Common myeloid progenitor, CD34-positive (primary cell): ENCODE measurements at places on chromosomes 4 and X.

GRCh38 chr4:26257850-26258249, 63.0 kb upstream of the RBPJ start:
- H3K27ac ChIP-seq: no peak overlapping the region
- H3K36me3 ChIP-seq: no peaks in the 10 kb centered on the region
- H3K4me3 ChIP-seq: no peak overlapping the region
- no peak for DNase-seq

DNA sequence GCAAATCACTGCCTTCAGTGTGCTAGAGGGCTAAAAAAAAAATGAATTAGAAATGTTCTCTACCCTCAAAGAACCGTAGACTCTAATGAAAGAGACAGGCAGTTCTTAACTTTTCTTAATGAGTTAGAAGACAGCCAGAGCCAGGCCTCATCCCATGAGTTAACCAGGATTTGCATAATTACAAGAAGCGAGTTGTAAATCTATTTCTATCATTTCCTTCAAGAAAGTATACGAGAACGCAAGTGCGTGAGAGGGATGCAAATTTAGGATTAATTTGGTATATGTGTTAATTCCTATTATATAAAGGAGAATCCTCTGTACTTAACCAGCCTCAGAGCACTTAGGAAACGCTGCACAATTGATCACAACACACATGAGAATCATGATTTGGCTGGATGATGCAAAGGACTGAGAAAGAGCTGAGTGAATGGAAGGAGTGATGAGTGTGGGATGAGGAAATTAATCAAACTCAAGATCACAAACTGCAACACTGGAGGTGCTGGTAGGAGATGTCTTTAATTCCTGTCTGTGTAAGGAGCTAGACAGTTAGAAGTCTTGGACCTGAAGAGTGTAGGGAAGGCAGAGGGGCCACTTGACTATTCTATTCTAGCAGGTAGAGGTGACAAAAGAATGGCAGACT, 157.2 kb downstream of the ATP10D start:
- no peaks in the 10 kb centered on the region for H3K36me3 ChIP-seq
- H3K4me3 ChIP-seq: no peak overlapping the region
- H3K27me3 ChIP-seq: no peaks in the 10 kb centered on the region
- DNase-seq: no peak

DNA sequence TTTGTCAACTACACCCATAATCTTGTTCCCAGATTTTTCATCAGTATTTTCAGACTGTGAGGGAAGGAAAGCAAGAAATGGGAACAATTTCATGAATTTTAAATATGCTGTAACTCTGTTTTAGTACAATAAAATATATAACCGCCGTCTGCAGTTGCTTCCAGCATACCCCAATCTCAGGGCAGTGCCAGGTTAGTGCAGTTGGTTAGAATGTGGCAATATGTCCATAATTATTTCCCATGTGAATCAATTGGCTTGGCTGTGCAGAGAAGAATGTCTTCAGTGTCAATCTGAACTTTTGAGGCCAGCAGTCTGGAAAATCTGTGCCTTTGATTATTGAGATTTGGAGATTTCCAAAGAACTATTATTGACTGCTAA, 5.0 kb upstream of the MMAA start:
- no peaks in the 10 kb centered on the region for H3K36me3 ChIP-seq
- peaks cover 4% of the 10 kb centered on the region for H3K4me1 ChIP-seq
- no peaks in the 10 kb centered on the region for H3K27me3 ChIP-seq
- DNase-seq: no peak

- no peak overlapping the region for H3K27ac ChIP-seq
- no peaks in the 10 kb centered on the region for H3K36me3 ChIP-seq
- H3K4me1 ChIP-seq: peaks cover 26% of the 10 kb centered on the region
- H3K27me3 ChIP-seq: no peaks in the 10 kb centered on the region
- H3K4me3 ChIP-seq: no peak overlapping the region
Measured at GRCh38 chr4:53688186-53688790, 97.0 kb upstream of the LNX1 start.

DNA sequence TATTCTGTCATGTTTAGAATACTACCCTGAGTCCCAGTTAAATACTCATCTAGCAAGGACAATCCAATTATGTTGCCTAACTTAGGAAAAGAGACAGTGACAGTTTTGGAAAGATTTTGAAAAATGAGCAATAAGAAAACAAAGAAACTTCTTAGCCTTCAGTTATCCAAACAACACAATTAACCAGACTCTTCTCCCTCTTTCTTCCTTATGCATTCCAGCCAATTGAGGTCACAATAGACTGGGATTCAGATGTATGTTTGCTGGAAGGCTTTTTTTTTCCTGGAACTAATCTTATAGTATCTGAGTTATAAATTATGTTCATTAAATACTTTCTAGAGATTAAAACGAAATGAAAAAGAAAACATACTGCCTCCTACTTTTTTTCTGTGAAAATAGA, 109.6 kb downstream of the GUCY2F start:
- no peaks in the 10 kb centered on the region for H3K27me3 ChIP-seq
- no peak overlapping the region for H3K27ac ChIP-seq
- H3K36me3 ChIP-seq: no peaks in the 10 kb centered on the region
- no peaks in the 10 kb centered on the region for H3K4me1 ChIP-seq
- no peak for DNase-seq
- no peak overlapping the region for H3K4me3 ChIP-seq

- no peaks in the 10 kb centered on the region for H3K36me3 ChIP-seq
- no peak for DNase-seq
- no peaks in the 10 kb centered on the region for H3K27me3 ChIP-seq
- no peak overlapping the region for H3K27ac ChIP-seq
- H3K4me1 ChIP-seq: no peaks in the 10 kb centered on the region
Measured at GRCh38 chr4:88137112-88137511, 21.3 kb downstream of the ABCG2 start.

- DNase-seq: no peak
- no peaks in the 10 kb centered on the region for H3K36me3 ChIP-seq
- H3K27ac ChIP-seq: no peak overlapping the region
- no peaks in the 10 kb centered on the region for H3K27me3 ChIP-seq
Measured at GRCh38 chr4:172348426-172348825, 535.2 kb downstream of the GALNTL6 start.

GRCh38 chr4:89158884-89159503, 47.7 kb downstream of the TIGD2 start:
- H3K27me3 ChIP-seq: no peaks in the 10 kb centered on the region
- peak; percentile 46 for DNase-seq
- no peak overlapping the region for H3K27ac ChIP-seq
- no peaks in the 10 kb centered on the region for H3K36me3 ChIP-seq
- H3K4me1 ChIP-seq: no peaks in the 10 kb centered on the region

DNA sequence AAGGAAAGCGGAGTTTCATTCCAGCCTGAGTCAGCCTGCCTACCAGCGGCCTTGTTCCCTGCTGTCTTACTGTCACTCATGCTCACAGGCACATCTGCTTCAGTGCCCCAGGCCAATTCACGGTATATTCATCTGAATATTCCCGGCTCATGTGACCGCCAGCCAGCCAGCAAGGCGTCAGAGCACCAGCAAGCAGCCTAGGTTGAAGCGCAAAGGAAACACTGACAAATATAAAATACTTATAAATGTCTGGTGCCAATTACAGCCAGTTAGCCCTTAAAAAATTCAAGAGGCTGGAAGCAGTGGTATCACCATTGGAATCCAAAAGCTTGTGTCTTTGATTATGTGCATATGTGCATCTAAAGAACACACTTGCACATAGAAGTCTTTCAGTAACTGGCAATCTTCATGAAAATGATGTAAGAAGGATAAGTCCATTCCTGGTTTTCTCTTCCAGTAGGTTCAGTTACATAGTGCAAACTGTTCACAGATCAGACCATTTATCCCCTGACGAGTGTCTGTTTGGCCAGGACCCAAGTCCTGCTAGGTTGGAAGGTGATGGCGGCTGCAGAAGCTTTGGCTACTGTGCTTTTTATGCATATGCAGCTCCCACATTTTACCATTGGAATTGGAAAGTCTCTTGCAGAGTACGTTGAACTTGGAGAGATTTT, 61.3 kb downstream of the LUZP4 start:
- H3K27ac ChIP-seq: no peak overlapping the region
- H3K36me3 ChIP-seq: no peaks in the 10 kb centered on the region
- no peak overlapping the region for H3K4me3 ChIP-seq
- H3K27me3 ChIP-seq: peaks cover 2% of the 10 kb centered on the region
- no peaks in the 10 kb centered on the region for H3K4me1 ChIP-seq

DNA sequence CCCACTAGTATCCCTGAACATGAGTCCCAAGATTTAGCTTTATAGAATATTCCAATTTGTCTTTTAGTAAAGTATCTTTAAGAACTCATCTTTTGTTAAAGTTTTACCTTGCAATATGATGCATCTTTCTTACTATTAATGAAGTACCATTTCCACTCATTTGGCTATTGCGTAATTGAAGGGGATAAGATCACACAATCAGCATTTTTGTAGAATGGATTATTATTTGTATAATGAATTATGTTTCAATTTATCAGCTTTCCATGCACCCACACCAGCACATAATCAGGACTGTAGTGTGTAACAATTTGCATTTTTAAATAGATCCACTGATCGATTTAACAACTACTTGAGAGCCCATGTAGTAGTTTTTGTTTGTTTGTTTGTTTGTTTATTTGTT, 1364.9 kb upstream of the IGFBP7 start:
- no peak for DNase-seq
- no peaks in the 10 kb centered on the region for H3K4me1 ChIP-seq
- H3K4me3 ChIP-seq: no peak overlapping the region

GRCh38 chr4:86640469-86640868, 46.4 kb downstream of the PTPN13 start:
- no peaks in the 10 kb centered on the region for H3K4me1 ChIP-seq
- no peak for DNase-seq

DNA sequence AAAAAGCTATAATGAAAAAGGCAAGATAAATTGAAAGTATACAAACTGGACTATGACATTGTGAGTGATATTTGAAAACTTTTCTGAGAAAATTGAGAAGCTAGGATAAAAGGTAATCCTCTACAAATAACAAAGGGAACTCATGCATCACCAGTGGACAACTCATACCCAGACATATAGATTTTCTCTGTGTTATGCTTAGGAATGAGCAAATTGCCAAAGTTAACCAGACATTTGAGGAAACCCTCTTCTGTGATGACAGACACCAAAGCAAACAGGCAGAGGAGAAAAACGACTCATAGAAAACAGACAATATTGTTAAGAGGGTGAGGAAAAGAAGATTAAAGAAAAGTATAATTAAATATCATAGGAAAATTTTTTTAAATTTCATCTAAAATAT, 186.5 kb downstream of the MAB21L2 start:
- DNase-seq: no peak
- no peaks in the 10 kb centered on the region for H3K4me1 ChIP-seq
- H3K4me3 ChIP-seq: no peak overlapping the region
- H3K27ac ChIP-seq: no peak overlapping the region
- H3K27me3 ChIP-seq: no peaks in the 10 kb centered on the region

DNA sequence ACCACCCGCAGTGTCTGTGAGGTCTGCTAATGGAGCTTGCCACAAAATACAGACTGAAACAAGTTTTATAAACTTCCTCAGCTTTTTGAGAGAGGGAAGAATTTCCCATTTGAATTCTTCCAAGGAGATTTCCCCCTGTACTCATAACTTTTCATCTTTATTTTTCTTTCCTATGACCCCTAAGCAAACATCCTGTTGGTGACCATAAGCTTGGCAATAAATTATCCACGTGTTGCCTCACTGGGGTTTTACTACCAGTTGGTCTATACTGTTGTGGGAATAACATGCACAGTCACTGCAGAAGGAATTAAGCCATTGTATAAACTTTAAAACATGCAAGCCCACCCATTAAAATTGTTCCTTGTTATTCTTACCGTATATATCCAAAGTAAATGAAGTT, 86.2 kb downstream of the SLC39A8 start:
- H3K4me1 ChIP-seq: no peaks in the 10 kb centered on the region
- no peak overlapping the region for H3K4me3 ChIP-seq
- no peaks in the 10 kb centered on the region for H3K27me3 ChIP-seq
- DNase-seq: no peak

DNA sequence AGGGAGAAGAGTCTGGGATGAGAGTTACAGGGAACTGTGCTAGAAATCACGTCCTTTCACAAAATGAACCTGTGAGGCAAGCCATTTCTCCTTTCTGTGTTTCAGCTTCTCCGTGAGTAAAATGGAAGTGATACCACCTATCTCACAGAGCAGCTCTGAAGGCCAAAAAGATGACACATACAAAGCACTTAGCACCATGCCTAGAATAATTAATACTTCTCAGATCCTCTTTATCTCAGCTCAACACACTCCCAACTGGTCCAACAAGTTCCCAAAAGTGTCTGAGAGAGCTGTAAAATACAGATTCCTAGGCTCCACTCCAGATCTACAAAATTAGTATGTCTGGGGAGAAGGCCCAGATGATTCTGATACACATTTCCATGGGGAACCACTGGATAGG, 38.3 kb downstream of the LHFPL1 start:
- no peak overlapping the region for H3K4me3 ChIP-seq
- DNase-seq: no peak
- H3K27ac ChIP-seq: no peak overlapping the region
- H3K27me3 ChIP-seq: no peaks in the 10 kb centered on the region

DNA sequence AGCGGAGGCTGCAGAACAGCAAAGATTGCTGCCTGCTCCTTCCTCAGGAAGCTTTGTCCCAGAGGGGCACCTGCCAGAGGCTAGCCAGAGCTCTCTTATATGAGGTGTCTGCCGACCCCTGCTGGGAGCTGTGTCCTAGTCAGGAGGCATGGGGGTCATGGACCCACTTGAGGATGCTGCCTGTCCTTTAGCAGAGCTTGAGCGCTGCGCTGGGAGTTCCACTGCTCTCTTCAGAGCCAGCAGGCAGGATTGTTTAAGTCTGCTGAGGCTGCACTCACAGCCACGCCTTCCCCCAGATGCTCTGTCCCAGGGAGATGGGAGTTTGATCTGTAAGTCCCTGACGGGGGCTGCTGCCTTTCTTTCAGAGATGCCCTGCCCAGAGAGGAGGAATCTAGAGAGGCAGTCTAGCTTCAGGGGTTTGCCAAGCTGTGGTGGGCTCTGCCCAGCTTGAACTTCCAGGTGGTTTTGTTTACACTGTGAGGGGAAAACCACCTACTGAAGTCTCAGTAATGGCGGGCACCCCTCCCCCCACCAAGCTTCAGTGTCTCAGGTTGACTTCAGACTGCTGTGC, 10.9 kb downstream of the DCK start:
- H3K27me3 ChIP-seq: no peaks in the 10 kb centered on the region
- H3K4me3 ChIP-seq: peak overlapping the region; percentile 38
- H3K27ac ChIP-seq: peak overlapping the region; percentile 64
- peaks cover 9% of the 10 kb centered on the region for H3K4me1 ChIP-seq
- peak; percentile 62 for DNase-seq

- H3K4me3 ChIP-seq: no peak overlapping the region
Measured at GRCh38 chr4:69066945-69067344, 29.3 kb upstream of the UGT2B7 start.

DNA sequence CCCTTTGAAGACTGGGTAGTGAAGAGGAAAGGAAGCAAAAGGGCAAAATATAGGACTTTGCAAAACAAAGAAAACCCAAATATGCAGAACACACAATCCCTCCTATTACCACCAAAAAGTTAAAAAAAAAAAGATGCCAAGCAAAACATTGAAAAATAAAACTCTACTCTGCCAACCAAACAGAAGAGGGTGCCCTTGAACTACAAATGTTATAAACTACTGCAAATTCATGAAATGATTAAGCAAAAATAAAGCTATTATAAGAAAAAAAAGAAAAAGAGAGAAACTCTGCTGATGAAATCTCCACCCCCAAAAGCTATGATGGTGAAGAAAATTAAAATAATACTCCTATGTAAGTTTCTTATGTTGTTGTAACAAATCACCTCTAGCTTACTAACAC, 168.5 kb upstream of the STK26 start:
- H3K27ac ChIP-seq: no peak overlapping the region
- no peak overlapping the region for H3K4me3 ChIP-seq
- H3K4me1 ChIP-seq: no peaks in the 10 kb centered on the region
- DNase-seq: peak; percentile 82
- H3K36me3 ChIP-seq: no peaks in the 10 kb centered on the region
